ENCODE measurements at places on chromosomes 6 and 20. TPM values are rescaled to one million over a fixed set of nuclear protein-coding genes. Genes with fewer than 3 reads are reported as not detected.

DNA sequence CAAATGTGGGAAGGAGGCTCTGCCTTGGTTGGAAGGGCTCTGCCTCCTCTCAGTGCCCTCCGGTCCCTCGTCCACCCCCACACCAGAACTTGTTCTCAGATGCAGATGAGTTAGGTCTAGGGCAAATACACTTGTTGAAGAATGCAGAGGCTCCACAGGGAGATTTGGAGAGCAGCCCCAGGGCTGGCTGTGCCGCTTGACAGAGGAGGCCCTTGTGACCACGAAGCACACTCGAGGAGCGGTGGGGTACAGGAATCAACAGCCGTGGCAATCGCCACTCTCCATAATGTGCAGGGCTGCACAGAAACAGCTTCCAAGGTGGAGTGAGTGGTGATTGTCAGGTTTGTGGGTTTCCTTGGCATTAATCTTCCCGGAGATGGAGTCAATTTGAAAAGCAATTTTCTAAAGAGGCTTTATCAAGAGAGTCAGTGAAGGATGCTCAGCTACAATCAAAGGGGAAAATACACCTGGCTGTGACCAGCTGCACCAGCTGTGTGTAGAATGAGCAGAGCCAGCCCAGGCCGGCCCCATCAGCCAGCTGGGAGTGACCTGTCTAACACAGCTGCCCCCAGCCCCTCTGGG is 59.5 kb downstream of the BFSP1 start:
- no peaks in the 10 kb centered on the region for H3K27me3 ChIP-seq
- H3K4me3 ChIP-seq = no peak overlapping the region
- H3K27ac ChIP-seq = no peak overlapping the region
- H3K4me1 ChIP-seq = no peaks in the 10 kb centered on the region
- no peak for DNase-seq

DNA sequence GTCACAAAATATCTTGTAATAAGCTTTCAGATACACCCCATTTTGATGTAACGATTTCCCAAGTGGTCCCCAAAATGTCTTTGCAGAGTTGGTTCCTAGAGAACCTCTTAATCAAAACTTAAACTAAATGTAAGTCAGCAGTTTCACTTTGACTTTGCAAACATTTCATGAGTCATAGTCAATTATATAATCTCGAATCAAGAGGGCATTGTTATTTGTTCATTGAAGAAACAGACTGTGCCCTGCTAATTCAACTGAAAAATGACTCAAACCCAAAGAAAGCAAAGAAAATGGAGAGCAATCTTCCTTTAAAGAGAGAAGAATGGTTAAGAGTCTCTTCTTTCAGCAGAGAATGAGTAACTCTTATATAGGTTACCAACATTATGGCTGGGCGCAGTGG is 58.3 kb downstream of the IPCEF1 start:
- no peak for DNase-seq
- H3K27ac ChIP-seq = no peak overlapping the region
- no peak overlapping the region for H3K4me3 ChIP-seq
- no peaks in the 10 kb centered on the region for H3K27me3 ChIP-seq

The NKX2-2 gene
- total RNA-seq = not detected

DNA sequence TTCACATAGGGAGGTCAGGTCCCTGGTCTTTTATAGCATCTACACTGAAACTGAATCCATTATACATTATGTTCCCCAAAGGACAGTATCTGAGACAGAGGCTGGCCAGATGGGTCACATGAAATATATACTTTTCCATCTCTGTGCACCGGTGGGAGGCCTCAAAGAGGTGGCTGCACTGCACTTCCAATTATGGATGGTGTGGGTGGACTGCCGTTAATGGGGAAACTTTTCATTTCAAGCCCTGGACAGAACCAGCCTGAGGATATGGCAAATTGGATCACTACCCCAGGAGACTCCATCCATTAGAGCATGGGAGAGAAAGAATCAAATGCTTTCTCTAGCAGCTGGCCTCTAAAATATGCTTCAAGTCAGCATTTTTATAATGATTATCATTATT is 280.5 kb upstream of the OPRM1 start:
- no peaks in the 10 kb centered on the region for H3K36me3 ChIP-seq
- H3K27ac ChIP-seq = no peak overlapping the region
- no peaks in the 10 kb centered on the region for H3K27me3 ChIP-seq
- H3K4me1 ChIP-seq = peaks cover 9% of the 10 kb centered on the region
- H3K4me3 ChIP-seq = no peak overlapping the region

DNA sequence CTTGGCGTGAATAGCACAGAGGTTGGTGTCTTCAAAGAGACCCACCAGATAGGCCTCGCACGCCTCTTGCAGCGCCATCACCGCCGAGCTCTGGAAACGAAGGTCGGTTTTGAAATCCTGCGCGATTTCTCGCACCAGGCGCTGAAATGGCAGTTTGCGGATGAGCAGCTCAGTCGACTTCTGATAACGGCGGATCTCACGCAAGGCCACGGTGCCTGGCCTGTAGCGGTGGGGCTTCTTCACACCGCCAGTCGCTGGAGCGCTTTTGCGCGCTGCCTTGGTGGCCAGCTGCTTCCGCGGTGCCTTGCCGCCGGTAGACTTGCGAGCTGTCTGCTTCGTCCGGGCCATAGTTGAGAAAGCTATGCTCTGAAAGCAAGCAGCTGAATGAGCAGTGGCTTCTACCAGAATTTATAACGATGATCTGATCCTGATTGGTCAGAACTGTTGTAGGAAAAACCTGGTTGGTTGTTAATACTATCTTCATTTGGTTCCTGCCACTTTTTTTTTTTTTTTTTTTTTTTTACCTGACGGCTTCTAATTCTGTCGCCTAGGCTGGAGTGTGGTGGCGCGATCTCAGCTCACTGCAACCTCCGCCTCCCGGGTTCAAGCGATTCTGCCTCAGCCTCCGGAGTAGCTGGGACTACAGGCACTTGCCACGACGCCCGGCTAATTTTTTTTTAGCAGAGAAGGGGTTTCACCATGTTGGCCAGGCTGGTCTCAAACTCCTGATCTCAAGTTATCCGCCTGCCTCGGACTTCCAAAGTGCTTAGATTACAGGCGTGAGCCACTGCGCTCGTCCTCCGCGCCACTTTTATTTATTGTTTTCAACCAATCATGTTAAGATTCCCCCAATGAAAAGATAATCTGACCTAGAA is 21.5 kb downstream of the OR2B2 start:
- no peaks in the 10 kb centered on the region for H3K27me3 ChIP-seq
- peak overlapping the region; percentile 99 for H3K27ac ChIP-seq
- H3K4me3 ChIP-seq = peak overlapping the region; percentile 76
- peak; percentile 93 for DNase-seq

Data from GM23338 (cell line).